ENCODE measurements at places on chromosomes 6 and 20. TPM values are rescaled to one million over a fixed set of nuclear protein-coding genes. Genes with fewer than 3 reads are reported as not detected.

ANGPT4 gene
- total RNA-seq: not detected

- H3K36me3 ChIP-seq: no peaks in the 10 kb centered on the region
- H3K27ac ChIP-seq: no peak overlapping the region
- no peaks in the 10 kb centered on the region for H3K4me1 ChIP-seq
Measured at GRCh38 chr6:25525078-25525477, 126.9 kb upstream of the SCGN start.

DCDC2 gene
- total RNA-seq: 0.17 TPM

DNA sequence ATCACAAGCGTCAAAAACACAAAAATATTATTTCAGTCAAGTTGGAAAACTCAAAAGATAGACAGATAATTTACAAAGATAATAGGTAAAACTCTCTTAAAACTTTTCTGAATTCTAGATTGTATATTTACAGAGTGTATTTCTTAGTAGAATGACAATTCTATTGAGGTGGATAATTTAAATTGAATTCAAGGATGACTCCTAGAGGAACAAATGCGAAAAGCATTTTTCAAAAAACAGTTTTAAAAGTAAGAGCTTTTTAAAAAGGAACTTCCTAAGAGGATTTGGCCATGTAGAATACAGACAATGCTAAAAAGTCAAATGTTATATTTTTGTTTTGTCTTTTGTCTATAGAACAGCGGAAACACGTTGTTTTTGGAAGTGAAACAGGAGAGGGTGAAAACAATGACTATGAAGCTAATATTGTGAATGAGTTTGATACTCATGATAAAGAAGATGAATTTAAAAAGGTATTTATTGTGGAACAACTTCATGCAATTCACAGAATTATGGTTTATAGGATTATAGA, 90.1 kb downstream of the DNAH8 start:
- no peak for DNase-seq
- no peaks in the 10 kb centered on the region for H3K36me3 ChIP-seq
- H3K4me1 ChIP-seq: no peaks in the 10 kb centered on the region

DNA sequence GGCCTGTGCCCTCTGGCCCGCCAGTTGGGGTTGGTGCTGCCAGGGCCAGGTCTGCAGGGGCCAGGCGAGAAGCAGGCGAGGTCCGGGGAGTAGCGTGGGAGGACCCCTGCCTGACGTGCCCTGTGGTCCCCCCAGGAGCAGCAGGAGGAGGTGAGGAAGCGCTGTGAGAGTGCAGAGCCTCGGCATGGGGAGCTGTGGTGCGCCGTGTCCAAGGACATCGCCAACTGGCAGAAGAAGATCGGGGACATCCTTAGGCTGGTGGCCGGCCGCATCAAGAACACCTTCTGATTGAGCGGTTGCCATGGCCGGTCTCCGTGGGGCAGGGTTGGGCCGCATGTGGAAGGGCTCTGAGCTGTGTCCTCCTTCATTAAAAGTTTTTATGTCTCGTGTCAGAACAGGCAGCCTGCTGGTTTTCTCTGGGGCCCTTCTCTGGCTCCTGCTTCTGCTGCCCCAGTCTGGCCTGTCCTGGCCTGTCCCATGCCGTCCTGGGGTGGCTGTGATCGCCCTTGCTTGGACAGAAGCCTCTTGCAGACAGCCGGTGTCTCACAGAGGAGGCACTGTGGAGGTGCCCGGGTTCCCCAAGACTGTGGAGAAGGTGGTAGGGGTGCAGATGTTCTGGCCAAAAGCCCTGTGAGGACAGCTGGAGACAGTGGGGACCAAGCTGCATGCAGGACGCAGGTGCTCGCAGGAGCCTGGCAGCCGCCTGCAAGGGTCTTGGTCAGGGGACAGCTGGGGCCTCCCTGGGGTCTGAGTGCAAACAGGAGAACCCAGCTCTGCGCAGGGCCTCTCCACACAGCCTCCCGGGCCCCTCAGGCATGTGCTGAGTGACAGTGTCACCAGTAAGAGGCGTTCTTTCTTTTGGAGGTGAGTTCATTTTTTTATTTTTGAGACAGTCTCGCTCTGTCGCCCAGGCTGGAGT, 3.0 kb upstream of the C20orf204 start:
- no peak overlapping the region for H3K4me3 ChIP-seq
- no peak overlapping the region for H3K27ac ChIP-seq
- H3K4me1 ChIP-seq: no peaks in the 10 kb centered on the region
